ENCODE measurements at places on chromosomes 11 and 22.

DNA sequence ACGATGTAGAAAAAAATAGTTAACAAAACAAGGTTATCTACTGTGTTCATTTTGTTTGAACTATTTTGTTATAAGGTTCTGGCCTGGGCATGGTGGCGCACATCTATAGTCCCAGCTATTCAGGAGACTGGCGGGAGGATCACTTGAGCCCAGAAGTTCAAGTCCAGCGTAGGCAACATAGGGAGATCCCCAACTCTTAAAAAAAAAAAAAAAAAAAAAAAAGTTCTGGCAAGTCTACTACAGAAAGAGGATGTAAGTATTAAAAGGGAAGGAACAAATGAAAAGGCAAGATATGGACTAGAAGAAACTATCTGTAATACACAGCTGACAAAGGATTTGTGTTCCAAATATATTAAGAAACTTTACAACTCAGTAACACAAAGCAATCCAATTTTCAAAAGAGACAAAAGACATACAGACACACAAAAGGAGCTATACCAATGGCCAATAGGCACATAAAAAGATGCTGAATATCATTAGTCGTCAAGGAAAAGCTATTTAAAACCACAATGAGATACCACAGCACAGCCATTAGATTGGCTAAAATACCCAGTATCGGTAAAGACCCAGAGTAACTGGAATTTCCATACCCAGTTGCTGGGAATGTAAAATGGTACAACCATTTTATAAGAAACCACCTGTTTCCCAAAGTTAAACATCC lies 27.4 kb downstream of the RRAS2 start:
- DNase-seq, result no peak

GRCh38 chr11:15757048-15757698 lies 599.2 kb downstream of the SOX6 start:
- DNase-seq, result no peak

DNA sequence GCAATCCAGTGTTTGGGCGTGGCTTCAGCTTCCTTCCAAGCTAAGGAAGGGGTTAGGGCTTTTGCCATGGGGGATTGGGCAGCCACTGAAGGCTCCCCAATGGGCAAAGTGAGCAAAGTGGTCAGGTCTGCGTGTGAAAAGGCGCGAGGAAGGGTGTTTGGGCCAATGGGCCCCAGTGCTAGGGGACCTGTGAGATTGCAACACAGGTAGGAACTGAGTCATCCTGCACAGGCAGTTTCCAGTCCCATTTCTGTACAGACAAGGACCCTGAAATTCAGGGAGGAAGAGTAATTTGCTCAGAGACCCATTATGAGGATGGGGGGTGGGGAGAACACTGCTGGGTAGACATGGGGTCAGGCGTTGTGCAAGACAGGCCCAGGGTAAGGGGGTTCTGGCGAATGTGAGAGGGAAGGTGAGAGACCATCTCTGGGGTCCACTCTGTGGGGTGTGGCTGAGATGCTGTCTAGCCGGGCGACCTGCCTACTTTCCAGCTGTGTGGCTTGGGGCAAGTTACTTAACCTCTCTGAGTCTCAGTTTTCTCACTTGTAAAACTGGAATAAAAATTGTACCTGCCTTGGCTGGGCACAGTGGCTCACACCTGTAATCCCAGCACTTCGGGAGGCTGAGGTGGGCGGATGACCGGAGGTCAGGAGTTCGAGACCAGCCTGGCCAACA lies 7.3 kb downstream of the CCDC88B start:
- DNase-seq, result no peak

- DNase-seq, result no peak
These were observed 13.4 kb downstream of the ZP1 start for GRCh38 chr11:60880643-60881282.

- no peak for DNase-seq
These were observed 307 bp upstream of the MRPL16 start for GRCh38 chr11:59810911-59811259.

DNA sequence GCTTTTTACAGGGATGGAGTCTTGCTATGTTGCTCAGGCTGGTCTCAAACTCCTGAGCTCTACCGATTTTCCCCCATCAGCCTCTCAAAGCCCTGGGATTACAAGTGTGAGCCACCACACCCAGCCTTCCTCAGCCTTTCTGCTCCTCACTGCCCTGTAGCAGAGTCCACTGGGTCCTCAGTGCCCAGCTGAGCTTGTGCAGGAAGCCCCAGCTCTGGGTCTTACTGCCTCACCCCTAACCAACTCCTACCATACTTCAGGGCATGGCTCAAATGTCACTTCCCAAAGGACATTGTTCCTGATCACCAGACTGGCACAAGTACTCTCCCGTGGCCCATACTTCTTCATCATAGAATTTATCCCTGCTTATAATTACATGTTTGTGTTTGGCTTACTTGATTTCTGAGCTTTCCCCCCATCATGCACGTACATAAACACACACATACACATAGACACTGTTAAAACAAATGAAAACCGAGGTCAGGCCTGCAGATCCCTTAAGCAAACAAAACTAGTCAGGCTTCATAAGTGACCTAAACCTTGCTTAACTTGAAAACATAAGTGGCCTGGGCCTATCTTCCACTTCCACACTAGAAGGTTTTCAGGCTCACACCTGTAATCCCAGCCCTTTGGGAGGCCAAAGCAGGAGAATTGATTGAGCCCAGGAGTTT lies 14.0 kb upstream of the SLC43A3 start:
- DNase-seq, result no peak

GRCh38 chr11:131579932-131580387 lies 209.5 kb downstream of the NTM start:
- DNase-seq, result peak; percentile 12

- no peak for DNase-seq
These were observed 151.7 kb downstream of the SPON1 start for GRCh38 chr11:14114269-14114668.

- no peak for DNase-seq
These were observed 15.9 kb downstream of the MOGAT2 start for GRCh38 chr11:75733431-75734107.

GRCh38 chr11:62881579-62882430 lies 1.1 kb downstream of the SLC3A2 start:
- DNase-seq, result peak; percentile 96

GRCh38 chr11:42992594-42992993 lies 319.2 kb upstream of the API5 start:
- DNase-seq, result no peak

GRCh38 chr11:73281796-73282660 lies 9.9 kb downstream of the P2RY6 start:
- DNase-seq, result no peak

DNA sequence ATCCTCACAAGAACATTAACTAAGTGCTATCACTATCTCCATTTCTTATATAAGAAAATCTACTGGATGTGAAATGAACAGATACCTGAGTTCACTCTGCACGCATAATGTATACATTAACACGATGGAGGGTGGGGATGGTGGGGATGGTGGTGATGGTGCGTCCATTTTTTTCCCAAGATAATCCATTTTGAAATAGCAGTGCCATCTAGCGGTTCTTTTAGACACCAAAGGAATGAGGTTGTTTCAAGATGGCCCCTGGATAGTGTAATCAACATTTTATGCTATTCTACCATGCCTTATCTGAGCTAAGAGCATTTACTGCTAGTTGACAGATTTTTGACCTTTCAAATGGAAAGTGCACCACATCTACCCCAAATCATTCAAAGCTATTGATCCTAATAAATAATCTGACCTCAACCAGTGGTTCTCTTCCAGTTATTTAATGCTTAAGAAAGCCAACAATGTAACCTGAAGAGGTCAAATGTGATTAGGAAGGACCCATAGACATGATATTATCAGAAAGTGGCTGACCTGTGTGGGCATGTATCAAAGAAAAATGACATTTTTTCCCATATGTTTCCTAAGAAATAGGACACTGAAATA lies 714.7 kb upstream of the TENM4 start:
- peak; percentile 43 for DNase-seq

DNA sequence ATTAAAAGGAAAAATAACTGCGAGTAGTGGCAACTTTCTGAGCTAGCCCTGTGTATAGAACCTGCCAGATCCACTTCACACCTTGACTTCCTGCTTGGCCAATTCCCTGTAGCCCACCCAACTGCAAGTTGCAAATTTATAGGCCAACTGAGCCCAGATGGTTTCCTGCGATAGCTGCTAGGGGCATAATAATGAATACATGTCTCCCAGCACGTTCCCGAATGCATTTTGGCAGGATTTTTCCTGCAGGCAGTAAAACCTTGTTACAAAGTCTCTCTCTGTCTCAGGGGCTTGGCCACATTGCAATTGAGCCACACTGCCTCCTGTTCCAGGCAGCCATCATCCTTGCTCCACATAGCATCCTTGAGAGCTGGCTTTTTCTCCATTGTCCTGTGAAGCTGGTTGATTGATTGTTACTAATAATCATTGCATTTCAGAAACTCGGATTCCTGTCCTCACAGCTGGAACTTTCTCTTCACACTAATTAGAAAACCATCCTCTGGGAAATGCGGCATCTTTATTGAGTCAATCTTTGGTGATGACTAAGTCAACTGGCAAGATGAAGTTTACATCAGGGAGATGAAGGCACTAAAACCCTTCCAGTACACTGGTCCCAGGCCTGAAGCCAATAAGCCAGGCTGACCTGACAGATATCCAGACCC lies 18.6 kb upstream of the LMO2 start:
- DNase-seq, result no peak

DNA sequence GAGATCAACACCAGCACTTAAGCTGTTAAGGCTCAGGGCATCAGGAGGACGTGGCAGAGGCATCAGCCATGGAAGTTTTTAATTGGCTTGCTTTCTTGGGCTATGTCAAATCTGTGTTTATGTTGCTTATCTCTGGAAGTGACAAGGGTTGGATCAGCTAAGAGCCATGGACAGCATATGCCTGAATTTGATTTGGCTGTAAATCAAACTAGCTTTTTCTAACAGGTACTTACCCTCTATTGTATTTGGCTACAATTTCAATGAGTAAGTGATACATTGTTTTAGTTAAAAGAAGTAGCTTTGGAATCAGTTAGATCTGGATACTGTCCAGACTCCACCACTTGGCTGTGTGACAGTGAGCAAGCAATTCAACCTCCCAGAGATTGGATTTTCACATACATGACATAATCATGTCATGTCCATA lies 936.6 kb downstream of the OPCML start:
- no peak for DNase-seq

GRCh38 chr11:94525546-94526324 lies 13.5 kb downstream of the C11orf97 start:
- peak; percentile 14 for DNase-seq

DNA sequence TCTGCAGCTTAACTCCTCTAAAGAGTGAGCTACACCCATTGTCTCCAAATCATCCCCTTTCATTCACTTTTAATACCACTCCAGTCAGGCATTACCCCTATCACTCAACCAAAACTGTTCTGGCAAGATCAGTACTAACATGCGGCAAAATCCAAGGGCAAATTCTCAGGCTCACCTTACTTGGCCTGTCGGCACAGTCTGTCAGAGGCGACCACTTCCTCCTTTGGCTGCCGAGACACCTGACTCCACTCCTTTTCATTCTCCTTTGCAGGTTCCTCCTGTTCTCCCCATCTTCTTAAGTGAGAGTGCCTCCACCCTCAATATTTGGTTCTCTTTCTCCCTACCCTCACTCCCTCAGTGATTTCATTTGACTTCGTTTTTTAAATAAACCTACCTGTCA lies 4.2 kb downstream of the C11orf91 start:
- DNase-seq, result no peak

GRCh38 chr11:118618991-118619375 lies 11.6 kb downstream of the PHLDB1 start:
- peak; percentile 83 for DNase-seq

DNA sequence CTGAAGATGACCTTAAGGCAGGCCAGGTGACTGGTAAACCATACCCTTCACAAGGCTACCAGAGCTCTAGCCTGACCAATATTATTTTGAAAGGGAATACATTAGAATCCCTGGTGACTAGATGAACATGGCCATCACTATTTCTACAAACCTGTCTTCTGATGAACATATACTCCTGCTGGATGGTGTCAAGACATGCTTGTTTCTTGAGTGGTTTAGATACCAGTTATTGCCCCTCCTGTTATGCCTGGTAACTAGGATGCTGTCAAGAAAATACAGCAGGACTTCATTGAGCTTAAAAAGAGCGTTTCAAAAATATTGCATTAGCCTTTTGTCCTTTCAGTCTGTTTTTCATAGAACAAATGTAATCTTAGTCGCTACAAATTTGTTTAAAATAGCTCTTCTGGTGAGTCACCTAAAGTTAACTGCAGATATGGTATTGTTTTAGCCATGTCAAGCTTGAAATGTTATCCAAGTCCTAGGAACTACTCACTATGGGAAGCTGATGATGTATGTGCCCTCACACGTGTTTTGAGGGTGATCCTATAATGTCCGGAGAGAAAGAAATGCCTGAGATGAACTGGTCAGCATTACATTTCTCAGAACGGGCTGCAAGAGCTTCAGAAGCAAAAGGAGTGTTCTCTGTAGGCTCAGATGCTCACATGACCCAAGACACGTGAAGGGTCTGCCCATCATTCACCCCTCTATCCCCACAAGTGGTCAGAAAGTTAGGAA lies 20.6 kb downstream of the ADM start:
- DNase-seq, result peak; percentile 95

- DNase-seq, result no peak
These were observed 453.6 kb downstream of the TMEM135 start for GRCh38 chr11:87491381-87491780.

DNA sequence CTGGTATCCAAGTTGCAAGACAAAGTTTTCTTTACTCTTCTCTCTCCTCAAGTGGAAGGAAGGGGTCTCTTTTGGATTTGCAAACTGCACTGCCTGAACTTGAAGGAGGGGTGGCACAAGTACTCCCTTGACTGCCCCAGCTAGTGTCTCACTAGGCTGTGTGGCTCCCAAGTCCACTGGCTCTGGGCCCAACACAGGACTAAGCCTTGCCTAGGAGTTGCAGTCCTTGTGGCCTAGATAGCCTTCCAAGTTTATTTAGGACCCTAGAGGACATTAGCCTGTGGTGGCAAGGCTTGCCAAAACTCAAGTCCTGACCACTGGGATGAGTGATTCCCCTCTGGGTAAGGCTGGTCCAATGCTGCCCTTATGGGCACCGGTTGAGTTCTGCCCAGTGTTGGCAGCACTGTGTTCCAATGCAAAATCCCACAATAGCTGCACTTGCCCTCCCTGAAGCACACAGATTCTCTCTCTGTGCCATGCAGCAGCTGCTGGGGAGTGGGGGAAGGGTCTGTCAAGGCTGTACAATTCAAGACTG lies 10.2 kb upstream of the WEE1 start:
- DNase-seq, result no peak

DNA sequence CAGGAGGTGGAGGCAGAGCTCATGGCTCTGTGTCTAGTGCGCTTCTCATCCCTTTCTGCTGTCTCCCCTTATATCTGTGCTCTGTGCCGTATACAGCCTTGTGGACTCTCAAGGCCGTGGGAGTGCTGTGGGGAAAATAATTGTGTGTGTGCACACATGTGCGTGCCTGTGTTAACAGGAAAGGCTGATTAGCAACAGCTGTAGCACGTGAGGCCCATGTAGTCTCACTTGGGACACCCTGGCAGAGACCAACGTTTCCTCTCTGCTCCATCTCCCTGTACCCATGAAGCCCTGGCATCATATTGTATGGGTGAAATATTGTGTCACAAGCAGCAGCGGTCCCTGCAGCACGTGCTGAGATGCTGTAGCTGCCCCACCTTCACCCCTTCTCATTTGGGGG lies 109.3 kb downstream of the LRRC32 start:
- DNase-seq, result no peak

All from HCEC 1CT (cell line).